ENCODE measurements at places on chromosomes 1 and 21.

- DNase-seq = no peak
Observed at GRCh38 chr1:226772446-226773139, 33.5 kb upstream of the ITPKB start.

DNA sequence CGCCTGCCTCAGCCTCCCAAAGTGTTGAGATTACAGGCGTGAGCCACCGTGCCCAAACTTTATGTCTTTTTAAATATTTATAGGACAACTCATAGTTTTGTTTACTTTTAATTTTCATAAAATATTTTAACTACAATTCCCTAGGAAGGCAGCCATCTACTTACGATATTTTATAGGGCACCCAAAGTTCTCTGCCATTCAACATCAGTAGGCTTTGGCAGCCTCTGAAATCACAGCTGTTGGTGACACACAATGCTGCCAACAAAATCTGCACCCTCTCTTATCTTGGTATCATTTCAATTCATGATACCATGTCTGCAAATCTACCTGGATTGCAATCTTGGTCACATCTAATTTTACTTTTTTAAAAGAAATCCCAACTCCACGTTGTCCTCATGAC lies 27.1 kb upstream of the ERO1B start:
- DNase-seq = no peak

- DNase-seq = no peak
Observed at GRCh38 chr1:93958726-93959100, 49.5 kb upstream of the GCLM start.

GRCh38 chr1:101592845-101593244 lies 356.0 kb downstream of the S1PR1 start:
- no peak for DNase-seq
